NCI-H2171 (cell line): ENCODE measurements at places on chromosomes 3 and 15.

DNA sequence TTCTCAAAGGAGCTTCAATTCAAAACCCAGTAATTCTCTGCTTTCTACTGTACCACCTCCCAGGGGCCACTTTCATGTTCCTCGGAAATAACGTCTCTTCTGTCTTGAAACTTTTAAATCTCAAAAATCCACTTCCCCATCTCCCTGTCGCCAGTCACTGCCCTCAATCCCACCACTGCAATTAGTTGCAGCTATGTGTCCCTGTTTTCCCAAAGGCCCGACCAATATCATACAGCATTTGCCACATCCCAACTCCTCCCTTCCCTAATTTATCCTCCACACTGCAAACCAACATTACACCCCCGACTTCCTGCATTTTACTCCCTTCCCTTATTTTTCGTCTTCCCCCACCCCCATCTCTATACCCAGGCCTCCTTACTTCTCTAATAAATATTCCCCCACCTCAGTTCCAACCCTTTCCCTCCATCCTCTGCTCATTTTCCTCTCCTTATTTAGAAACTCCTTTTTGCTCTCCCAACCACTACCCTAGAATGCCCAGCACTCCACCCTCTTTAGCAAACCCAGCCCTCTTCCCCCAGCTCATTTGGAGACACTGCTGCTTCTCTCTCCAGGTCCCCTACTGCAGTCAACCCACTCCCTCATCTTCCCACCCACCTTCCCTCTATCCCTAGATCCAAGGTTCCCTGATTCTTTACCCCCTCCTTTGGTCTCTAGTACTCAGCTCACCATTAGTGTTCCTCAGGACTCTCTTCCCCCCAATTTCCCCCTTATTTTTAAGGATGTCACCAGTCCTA lies 1.1 kb downstream of the NPTN start:
- no peak for DNase-seq

DNA sequence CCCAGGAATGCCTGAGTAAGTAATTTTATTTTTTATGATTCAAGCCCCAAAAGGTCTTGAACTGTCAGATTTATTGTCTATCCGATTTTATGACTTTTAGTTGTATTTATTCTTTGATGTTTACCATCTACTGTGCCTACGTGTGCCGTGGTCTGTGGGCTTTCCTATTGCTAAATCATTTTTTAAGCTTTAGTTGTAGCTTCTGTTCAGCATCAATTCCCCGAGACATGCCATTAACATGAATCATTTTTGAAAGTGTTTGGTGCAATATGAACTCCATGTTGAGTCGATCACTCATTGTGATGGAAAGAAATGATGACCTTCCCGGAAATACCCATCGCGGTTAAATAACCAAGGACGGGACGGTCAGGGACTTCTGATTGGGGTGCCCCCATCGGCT lies 268.7 kb upstream of the THRB start:
- DNase-seq = no peak

DNA sequence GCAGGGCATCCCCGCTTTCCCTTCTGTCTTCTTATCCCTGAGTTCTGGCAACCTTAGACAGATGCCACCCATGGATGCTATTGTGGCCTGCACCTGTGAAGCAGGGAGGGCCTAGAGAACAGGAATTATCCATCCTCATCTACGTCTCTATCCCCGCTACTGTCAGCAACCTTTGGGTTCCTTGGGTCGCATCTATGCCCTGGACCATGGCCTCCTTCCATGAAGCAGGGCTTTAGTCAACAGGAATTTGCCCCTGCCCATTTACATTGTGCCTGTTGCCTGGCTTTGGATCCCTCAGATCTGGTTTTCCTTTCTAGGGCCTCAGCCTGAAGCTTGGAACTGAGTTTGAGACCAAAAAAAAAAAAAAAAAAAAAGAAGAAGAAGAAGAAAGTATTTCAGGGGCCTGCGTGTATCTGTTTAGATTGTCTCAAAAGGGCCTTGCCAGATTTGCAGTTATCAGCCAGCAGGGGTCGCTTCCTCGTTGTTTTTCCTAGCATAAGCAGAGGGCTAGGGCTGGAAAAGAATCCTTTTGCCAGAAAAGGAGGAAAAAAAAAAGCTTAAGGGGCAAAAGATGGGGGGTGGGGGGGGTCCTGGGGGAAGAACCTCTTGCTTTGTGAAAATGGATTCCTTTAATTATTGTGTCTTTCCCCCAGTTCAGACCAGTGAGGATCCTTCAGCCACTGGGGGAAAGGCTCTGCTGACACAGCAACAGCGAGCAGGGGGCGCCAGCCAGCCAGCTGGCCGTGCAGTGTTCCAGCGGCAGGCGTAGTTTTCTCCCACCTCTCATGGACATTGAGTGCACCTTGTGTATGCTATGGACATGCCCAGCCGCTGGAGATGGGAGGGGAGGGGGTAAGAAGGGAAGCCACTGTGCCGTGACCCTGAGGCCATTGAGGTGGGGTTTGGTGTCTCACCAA lies 65.7 kb upstream of the ALDH1L1 start:
- DNase-seq = no peak

GRCh38 chr3:17605032-17605431 lies 137.4 kb downstream of the TBC1D5 start:
- no peak for DNase-seq

DNA sequence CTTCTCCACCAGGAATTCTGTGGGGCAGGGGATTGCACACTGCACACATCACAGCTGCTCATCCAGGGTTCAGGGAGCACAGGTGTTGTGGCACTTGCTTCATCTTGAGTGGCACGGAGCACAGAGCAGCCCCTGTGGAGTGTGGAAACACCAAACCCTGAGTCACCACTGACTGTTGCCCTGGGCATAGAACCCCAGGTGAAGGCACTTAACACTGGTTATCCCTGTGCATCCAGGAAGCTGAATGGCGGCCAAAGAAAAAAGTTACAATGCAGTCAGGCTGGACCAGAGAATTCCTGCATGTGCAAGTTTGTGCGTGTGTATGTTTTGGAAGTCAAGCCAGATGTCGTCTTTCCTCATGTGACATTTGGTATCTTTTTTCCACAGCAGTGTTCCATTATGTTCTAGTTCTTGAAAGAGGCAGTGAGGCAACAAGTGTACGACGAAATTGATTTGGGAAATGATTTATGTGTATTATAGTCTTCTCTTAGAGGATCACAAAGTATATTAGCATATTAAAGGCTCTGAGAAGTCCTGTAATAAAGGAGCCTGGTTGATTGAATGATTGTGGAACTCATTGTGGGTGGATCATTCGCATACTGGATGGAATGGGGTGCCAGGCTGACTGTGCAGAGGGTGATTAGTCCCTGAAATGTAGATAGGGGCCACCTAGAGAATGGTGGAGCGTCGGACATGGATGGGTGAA lies 292.3 kb downstream of the TLE3 start:
- DNase-seq = peak; percentile 22

GRCh38 chr15:96766366-96766765 lies 435.9 kb downstream of the NR2F2 start:
- DNase-seq = no peak

DNA sequence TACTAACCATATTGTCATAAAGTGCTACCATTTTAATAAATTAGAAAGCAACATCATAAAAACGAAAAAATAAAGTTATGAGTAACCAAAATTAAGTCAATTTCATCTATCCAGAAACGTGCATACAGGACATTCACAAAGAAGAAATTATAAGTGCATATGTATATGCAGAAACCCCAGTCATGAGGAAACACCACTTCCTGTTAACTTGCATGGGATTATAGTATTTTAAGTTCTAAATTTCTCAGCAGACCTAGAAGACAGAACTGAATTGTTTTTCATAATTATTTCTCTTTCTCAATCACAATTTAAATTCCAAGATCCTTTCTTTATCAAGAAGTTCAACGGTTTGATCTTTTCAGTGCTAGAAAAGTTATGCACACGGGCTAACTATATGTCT lies 1.4 kb upstream of the KBTBD8 start:
- DNase-seq = no peak

- DNase-seq = no peak
Observed at GRCh38 chr3:120642368-120642948, 39.6 kb downstream of the HGD start.

- peak; percentile 23 for DNase-seq
Observed at GRCh38 chr3:463252-464192, 267.0 kb downstream of the CHL1 start.

- no peak for DNase-seq
Observed at GRCh38 chr15:80416702-80417101, 12.5 kb downstream of the ARNT2 start.

GRCh38 chr3:104933972-104934371 lies 432.7 kb upstream of the ALCAM start:
- DNase-seq = no peak

DNA sequence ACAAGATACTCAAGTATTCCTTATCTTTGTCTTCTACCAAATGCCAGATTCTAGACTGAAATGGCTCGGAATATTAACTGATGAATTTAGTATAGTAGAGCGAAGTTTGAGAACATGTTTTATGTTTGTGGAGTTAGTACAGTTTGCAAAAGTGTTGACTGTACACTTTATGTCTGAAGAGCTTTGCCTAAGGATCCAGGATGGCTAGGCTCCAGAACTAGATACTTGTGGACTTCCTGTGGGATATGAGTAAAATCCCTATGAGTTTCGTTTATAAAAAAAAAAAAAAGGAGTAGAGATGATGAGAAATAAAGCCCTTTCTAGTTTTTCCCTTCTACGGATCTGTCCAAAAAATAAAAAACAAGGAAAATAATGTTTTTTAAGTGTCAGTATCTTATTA lies 96.7 kb downstream of the TP63 start:
- no peak for DNase-seq

- DNase-seq = no peak
Observed at GRCh38 chr3:63032881-63033280, 157.7 kb upstream of the CADPS start.

- no peak for DNase-seq
Observed at GRCh38 chr3:169666376-169667165, 3.1 kb upstream of the MECOM start.

GRCh38 chr15:45611305-45611704 lies 23.5 kb upstream of the SQOR start:
- DNase-seq = no peak

DNA sequence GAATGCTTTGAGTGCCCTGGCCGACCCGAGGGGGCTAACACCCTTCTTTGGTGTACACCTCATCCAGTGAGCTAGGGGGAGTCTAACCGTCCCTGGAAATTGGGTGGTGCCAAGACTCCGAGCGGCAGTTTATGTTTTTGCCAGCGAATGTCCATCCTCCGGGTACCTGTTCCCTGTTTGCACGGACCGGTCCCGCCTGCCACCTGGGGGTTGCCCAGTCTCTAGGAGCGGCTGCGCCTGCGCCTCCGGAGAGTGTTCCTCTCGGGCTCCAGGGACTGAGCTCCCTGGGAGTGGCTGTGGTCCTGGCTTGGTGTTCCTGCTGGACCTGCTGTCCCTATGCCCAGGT lies 913 bp upstream of the WNT7A start:
- DNase-seq = no peak

DNA sequence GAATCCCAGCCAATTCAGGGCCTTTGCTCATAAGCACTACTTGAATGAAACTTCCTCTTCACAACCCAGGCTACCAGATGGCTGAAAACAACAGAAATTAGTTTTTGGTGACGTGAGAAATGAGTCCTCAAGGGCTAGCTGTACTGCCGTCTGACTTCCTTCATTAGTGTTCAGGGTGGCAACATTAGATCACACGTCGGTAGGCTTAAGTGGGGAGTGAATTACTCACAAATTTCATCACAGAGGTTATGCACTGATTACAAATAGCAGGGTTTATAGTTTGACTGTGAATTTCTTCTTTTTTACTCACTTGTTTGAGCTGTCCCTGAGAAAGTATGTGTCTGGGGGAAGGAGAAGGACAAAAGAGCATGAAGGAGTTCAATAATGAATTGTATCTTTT lies 397.2 kb downstream of the GAP43 start:
- DNase-seq = peak; percentile 69

GRCh38 chr15:67178569-67179210 lies 75.8 kb downstream of the AAGAB start:
- DNase-seq = no peak

GRCh38 chr3:172244011-172244410 lies 204.2 kb downstream of the GHSR start:
- no peak for DNase-seq

DNA sequence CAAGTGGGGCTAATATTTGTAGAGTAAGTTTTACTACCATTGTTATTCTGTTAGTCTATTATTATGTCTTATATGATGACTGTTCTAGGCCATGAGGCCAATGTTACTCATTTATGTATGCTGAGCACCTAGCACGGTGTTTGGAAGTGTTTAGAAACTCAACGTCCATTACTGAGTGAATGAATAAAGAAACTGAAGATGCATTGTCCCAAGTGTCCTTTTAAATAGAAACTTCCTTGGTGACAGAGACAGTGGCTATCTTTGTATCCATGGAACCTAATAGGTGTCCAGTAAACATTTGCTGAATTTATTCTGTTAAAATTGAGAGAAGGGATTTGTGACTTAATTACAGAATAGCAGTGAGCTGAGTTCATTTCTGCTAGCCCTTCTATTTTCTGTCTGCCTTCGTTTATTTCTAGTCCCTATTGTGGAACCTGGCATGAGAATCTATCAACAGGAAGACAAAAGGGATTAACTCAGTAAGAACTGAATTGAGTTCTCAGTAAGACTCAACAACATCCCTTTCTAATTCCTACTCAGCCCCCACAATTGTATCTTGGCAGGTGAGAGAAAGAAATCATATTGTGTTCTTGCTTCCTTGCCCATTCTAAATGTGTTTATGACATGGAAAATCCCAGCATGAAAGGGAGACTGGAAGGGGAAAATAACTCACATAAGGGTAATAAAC lies 246.6 kb upstream of the LRRC3B start:
- DNase-seq = no peak

DNA sequence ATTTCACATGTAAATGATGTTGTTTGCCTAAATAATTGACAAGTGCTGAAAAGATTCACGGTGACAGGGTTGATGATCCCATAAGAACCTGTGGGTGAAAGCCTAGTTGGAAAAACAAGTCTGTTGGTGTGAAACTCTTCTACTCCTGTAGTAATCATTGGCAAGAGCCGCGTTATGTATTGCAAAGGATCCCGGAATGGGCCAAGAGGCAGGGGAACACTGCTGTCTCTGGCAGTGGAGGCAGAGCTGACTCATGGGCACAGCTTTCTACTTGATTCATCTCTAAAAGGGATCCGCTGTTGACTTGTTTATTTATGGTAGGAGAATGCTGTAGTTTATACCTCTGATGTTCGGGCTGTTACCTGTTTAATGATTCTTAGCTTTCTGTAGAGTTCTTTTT lies 63.1 kb downstream of the MAP6D1 start:
- DNase-seq = no peak

GRCh38 chr3:14847613-14848541 lies 29.1 kb downstream of the FGD5 start:
- DNase-seq = no peak

DNA sequence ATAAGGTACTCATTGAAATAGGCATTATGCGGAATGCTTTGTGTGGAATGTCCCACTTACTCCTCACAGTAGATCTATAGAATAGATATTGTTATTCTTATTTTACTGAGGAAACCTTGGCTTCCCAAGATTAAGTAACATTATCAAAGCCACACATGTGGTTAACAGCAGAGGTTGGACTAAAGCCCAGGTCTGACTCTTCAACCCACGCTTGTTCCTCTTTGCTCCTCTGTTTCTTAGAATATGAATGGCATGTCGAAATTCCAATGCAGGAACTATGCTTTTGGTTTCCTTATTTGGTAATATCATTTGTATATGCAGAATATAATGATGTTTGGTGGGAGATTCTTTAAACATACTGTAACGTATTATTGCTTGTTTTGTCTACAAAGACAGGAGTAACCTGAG lies 818.8 kb upstream of the LMCD1 start:
- DNase-seq = no peak
